Articular chondrocyte of knee joint (primary cell): ENCODE measurements at places on chromosomes 3 and 15. TPM values are rescaled to one million over a fixed set of nuclear protein-coding genes. Genes with fewer than 3 reads are reported as not detected.

SLC27A2 gene
- under 0.01 and 0.11 TPM in 2 replicates for total RNA-seq

WDR93 gene
- total RNA-seq = 0.26 and 0.32 TPM in 2 replicates

PAK6 gene
- total RNA-seq = not detected in 2 replicates

EPHB3 gene
- total RNA-seq = 8.5 and 10.1 TPM in 2 replicates

UQCRC1 gene
- total RNA-seq = 210 and 251 TPM in 2 replicates

TM2D3 gene
- 41.3 and 52.3 TPM in 2 replicates for total RNA-seq

PLEKHO2 gene
- total RNA-seq = 60.5 and 76.0 TPM in 2 replicates

GABRG3 gene
- total RNA-seq = not detected in 2 replicates

GOLGA6L1 gene
- not detected in 2 replicates for total RNA-seq

MIX23 gene
- total RNA-seq = 28.0 and 29.2 TPM in 2 replicates
